ENCODE measurements at places on chromosomes 3 and 15.

- DNase-seq = no peak
Measured at GRCh38 chr3:37505415-37505814, 331.0 kb upstream of the LRRFIP2 start.

GRCh38 chr3:195110647-195111318 is 160.2 kb downstream of the XXYLT1 start:
- DNase-seq = no peak

- no peak for DNase-seq
Measured at GRCh38 chr15:71124937-71125790, 9.9 kb downstream of the THSD4 start.

GRCh38 chr3:57227930-57228751 is 612 bp downstream of the APPL1 start:
- peak; percentile 44 for DNase-seq

DNA sequence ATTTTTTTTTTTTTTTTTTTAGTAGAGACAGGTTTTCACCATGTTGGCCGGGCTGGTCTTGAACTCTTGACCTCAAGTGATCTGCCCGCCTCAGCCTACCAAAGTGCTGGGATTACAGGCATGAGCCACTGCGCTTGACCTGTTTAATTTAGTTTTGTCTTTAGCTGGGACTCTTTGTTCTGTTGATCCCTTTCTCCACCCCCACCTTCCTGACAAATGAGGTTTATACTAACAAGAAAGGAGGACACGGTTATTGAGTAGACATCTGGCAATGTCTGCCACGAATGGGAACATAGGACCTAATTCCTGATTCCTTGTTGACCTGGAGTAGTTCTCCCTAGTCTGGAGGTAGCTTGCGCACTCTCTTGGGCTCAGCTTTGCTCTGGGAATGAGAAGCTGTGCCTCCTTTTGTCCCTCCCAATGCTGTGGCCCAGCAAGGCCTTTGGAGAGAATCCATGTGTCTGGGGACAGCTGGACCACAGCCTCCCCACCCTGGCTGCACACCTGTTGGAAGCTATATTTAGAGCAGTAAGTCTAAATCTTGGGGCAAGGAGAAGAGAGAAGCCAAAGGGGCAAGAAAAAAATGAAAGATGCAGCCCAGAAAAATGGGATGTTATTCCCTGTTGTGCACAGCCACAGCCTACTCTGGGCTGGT is 53.2 kb upstream of the ADPGK start:
- DNase-seq = no peak

- DNase-seq = no peak
Measured at GRCh38 chr15:90765966-90766365, 48.8 kb downstream of the BLM start.

DNA sequence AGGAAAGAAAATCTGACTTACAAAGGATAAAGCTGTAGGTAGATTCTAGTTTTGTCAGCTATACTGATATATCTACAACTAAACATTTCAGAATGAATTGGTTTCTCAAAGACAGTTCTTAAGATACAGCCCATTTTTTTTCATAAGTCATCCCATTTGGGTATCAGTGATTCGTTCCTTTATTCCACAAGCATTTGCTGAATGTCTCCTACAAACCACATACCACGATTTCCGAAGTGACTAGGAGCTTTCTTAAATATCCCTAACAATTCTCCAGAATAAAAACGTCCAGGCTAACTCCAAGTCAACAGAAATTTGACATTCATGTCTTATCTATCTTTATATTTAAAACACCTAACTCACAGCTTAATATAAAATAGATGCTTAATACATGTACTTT is 59.8 kb downstream of the TP53BP1 start:
- DNase-seq = no peak

DNA sequence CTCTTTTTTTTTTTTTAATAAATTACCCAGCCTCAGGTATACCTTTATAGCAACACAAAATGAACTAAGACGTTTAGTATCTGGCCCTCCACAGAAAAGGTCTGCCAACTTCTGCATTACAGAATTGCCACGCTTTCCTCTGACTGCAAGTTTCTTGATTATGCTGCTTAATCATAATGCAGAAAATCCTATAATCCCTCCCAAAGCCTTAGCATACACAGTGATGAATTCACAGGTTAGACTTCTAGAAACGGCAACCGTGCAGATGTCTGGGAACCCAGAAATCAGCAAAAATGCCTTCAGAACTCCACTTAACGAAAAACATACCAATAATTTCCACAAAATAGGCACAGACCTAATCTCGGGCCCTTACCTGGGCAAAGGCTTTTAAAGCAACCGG is 144.7 kb upstream of the FRMD4B start:
- no peak for DNase-seq

DNA sequence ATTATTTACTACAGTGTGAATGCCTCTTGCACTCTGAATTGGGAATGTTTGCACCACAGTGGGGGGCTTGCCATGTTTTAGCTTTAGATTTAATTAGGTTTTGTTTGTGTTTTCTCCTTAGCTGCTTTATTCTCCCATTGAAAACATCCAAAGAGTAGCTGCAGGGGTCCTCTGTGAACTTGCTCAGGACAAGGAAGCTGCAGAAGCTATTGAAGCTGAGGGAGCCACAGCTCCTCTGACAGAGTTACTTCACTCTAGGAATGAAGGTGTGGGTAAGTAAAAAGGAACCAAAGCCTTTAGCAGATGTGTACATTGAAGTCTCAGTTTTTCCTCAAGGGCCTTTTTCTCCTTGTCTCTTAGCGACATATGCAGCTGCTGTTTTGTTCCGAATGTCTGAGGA is 36.9 kb downstream of the CTNNB1 start:
- DNase-seq = no peak

GRCh38 chr3:127783642-127784160 is 38.6 kb downstream of the MGLL start:
- no peak for DNase-seq

GRCh38 chr15:51620641-51621040 is 1.9 kb downstream of the DMXL2 start:
- no peak for DNase-seq

- no peak for DNase-seq
Measured at GRCh38 chr3:193744048-193744821, 151.2 kb downstream of the OPA1 start.

DNA sequence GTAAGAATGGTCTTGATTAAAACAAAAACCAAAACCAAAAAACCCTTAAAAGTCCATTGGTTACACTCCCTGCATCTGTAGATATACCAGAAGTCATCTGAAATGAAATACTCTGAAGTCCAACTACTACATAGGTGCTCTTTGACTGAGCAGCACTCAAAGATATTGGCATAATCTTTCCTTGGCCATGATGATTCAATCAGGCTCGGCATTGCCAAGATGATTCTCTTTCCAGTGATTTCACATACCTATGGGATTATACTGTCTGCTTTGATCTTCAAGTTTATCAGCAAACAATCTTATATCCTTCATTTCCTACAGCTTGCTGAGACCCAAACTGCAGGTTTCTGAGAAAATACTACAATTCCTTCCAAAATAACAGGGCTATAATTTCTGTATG is 35.9 kb upstream of the DIPK2A start:
- DNase-seq = no peak

DNA sequence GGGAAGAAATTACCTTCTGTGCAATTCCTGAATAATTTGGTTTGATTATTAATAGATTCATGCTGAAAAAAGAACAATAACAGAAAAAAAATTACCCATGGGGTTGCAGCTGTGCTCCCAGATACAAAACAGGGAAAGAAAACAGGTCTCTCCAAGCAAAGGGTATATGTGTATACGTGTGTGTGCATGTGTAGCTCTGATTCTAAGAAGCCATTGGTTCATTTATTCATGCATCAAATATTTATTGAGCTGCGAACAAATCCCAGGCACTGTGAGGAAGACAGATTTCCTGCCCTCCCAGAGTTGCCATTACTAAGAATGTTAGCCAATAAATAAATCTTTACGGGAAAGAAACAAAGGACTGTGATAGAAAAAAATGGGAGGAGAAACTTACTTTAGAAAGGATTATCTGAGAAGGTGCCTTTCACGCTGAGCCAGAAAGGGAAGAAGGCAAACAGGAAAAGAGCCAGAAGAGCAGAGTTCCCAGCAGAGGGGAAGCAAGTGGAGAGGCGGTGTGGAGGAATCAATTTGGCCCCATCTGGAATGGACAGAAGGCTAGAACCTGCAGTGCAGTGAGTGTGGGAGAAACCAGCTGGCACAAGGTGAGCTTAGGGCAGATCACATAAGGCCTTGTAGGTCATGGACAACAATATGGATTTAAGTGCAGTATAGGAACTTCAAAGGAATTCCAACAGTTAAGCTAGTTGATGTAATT is 20.7 kb downstream of the CHL1 start:
- DNase-seq = no peak

DNA sequence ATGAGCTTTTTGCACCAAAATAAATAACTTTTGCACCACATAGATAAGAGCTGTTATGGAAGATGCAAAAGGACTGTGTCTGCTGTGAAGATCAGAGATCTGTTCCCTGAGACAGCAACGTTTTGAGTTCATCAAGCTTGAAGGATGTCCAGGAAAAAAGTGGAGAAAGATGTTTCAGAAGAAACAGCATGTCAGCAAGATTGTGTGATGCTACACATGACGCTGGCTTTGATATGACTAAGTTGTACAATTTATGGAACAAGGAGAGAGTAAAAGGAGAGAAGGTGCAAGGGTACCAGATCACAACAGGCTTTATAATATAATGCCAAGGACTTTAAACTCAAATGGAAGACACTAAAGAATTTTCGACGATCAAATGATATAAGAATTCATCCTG is 16.6 kb downstream of the TJP1 start:
- no peak for DNase-seq

GRCh38 chr15:59165726-59166125 is 40.9 kb upstream of the LDHAL6B start:
- DNase-seq = no peak

DNA sequence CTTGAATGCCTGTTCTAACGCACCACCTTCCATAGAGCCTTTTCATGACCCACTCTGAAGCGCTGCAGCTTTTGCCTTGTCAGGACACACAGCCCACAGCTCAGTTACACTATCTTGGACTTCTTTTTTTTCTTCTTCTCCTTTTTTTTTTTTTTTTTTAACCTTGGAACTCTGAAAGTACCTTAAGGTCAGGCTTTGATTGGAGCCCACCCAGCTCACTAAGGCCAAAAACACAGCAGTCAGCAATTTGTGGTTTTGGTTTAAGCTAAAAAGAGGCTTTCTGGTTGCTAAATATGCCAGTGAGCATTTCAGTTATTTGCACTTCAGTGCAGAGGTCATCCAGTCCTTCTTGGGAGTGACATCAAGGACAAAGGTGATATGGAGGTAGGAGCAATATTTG is 1.7 kb downstream of the SLC25A20 start:
- no peak for DNase-seq

GRCh38 chr3:192860454-192860853 is 57.2 kb downstream of the MB21D2 start:
- DNase-seq = no peak

GRCh38 chr3:120481081-120481480 is 30.3 kb upstream of the FSTL1 start:
- no peak for DNase-seq

DNA sequence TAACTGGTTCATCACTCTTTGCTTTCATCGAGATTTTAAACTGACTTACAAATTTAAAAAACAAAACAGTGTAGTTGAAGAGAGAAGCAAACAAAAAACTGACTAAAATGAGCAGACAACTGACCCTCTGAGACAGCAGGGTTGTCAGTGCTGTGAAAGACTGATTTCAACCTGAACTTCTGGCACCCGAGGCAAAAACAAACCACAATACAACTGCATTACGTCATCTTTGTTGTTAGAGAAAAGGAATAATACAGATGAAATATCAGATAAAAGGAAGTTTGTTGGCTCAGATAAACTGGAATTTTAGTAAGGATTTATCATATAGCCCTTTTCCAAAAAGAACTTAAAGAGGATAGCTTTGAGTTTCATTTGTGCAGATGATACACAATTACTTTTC is 51.1 kb downstream of the PARP15 start:
- no peak for DNase-seq

DNA sequence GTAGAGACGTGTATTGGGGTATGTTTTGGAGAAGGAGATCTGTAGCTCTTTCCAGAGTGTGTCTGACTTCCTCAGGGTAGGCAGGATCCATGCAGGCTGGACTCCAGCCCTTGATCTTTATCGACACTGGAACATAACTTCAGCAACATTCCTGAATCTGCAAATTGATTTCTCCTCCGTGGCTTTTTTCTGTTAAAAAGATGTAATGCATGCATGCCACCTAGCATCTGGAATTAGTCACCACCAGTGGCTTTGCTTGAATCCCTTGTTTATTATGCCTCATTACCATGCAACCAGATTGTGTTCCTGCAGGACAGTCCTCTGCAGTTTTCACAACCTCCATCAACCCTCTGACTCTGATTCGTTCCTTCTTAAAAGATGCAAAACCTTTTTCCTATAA is 86.1 kb downstream of the CCNL1 start:
- DNase-seq = no peak

DNA sequence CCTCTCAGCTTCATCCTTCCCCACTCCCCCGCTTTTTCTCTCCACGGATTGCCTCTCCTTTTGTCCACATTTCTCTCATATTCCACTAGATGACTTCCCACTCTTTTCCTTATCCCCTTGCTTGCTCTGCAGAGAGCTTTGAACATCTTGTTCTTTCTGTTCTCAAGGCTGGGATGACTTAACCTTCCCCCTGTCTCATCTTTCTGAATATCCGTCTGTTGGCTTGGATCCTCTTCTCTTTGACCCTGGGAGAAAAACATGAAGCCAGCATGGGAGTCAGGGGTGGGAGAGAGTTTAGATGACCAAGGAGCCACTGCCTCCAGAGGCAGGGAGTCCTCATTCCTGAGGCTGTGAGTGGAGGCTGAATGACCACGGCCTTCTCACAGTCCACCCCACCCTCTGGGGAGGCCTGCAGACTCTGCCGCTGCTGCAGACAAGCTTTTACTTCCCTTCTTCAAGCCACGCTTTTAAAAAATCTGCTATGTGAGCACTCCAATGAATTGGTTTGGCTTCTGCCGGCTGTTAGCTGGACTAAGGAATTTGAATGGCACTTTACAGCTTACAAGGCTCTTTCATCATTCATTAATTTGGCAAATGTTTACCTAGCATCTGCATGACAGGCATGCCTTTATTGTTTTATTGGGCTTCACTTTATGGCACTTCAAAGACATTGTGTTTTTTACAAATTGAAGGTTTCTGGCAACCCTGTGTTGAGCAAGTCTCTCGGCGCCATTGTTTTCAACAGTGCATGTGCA is 111.6 kb upstream of the SLC6A6 start:
- DNase-seq = no peak

DNA sequence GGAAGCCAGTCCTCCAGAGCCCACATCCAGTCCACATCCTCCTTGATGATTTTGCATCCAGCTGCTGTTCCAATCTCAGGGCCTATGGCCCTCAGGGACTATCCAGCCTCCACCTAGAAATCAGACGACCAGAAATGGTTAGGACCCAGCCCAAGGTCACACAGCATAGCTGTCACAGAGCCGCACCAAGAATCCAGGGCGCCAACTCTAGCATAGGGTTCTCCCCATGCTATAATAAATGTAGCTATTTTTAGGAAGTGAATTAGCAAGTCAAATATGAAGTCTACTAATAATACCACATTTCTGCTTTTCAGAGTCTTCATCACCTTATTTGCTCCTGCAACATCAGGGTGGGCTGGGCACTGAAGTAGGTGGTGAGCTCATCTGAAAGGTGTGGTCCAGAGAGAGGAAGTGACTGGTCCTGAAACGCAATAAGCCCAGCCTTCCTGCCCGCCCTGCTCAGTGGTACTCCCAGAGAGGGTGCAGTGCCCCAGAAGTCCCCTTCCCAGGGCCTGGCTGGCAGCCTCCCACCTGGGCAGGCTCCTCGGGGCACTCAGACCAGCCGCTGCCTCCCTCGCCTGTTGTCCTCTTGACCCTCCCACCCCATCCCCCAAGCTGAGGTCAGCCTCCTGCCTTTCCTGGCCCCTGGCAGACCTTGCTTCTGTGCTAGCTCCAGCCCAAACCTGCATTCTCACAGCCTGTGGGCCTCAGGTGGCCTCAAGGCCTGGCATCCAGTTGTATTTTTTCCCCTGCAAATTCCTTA is 17.6 kb upstream of the CYP11A1 start:
- DNase-seq = no peak

All from immature natural killer cell (primary cell).